ENCODE measurements at places on chromosomes 6 and 20.

GRCh38 chr6:21604081-21604480, 10.5 kb downstream of the SOX4 start:
- DNase-seq: no peak

- no peak for DNase-seq
Measured at GRCh38 chr6:6460416-6460815, 128.1 kb upstream of the LY86 start.

DNA sequence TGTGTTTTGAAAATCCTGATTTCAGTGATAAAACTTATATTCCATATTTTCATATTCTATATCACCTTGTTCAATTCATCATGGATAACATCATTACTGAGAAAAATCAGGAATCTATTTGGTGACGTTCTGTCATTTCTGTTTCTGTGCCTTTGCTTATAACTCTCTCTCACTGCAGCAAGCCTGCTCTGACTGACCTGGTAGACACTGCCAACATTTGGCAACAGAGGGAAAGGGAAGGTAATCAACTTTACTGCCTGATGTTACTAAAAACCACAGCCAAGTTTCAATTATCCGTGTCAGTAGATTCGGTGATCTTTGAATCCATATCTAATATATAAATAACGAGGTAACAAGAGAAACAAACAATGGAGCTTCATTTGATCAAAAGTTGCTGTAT, 501.9 kb downstream of the LMBRD1 start:
- no peak for DNase-seq

GRCh38 chr20:5882166-5882565, 68.2 kb downstream of the TRMT6 start:
- DNase-seq: no peak

GRCh38 chr6:52610011-52610410, 33.2 kb upstream of the TRAM2 start:
- DNase-seq: no peak

DNA sequence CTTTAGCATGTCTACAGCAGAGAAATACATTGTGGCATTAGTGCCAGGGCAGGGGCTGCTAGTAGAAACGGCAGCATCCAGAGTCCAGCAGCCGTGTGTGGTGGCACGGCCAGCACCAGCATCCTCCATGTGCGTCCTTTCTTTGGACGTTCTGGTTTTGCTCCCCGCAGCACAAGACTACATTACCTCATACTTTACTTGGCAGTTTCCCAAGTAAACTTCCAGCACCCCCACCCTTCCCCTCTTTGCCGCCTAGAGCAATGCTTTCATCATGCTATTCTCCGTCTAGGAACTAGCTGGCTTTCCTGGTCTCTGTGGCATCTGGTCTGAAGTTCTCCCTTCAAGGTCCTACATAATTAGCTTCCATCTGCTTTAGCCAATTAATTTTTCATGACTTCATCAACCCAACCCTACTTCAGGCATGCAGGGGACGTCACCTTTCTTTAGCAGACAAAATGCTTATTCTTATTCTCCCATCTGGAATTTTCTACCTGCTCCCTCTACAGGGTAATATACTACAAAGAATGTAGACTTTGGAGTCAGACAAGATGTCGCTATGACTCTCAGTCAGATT, 67.6 kb downstream of the BLOC1S5 start:
- no peak for DNase-seq

DNA sequence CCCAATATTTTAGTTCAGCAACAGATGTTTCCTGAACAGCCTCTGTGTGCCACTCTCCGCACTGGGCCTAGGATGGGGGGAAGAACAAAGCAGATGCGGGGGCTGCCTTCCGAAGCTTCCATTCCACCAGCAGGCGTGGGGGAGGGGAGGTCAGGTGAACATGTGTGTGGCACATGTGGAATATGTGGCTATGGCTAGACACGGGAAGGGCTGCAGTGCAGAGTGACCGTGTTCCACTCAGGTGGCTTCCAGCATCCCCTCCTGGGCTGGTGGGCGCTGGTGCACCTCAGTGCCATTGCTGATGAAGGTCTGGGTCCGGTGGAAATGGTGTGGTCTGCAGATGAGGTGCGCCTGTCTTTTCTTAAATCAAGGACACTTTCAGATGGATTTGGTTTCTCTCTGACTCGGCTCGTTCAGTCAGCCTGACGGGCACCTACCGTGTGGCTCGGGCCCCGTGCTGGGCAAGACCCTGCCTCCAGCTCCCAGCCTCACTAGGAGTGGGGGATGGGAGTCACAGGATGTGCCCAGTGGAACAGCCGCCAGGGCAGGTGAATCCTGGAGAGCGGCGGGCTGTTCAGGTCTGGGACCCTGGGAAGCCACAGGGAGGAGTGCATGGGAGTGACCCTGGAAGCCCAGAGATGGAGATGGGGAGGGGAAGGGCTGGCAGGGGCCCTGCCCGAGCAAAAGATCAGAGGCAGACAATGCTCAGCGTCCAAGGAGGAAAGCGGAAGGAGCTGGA, 111.0 kb downstream of the SYCP2 start:
- no peak for DNase-seq

DNA sequence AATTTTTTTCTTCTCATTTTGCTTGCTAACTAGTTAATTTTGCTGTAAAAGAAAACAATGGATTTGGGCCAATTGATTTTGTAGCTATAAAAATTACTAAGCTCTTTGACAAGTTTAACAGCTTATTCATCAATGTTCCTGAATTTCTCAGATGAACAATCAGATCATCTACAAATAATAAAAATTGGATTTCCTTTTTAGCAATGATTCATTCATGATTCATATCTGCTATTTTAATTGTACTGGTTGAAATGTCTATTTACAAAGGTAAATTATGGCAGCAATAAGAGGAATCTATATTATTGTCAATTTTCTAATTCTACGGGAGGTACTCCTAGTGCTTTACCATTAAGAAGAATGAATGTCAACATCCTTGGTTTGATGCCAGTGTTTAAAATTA, 178.8 kb upstream of the BTBD3 start:
- DNase-seq: no peak

DNA sequence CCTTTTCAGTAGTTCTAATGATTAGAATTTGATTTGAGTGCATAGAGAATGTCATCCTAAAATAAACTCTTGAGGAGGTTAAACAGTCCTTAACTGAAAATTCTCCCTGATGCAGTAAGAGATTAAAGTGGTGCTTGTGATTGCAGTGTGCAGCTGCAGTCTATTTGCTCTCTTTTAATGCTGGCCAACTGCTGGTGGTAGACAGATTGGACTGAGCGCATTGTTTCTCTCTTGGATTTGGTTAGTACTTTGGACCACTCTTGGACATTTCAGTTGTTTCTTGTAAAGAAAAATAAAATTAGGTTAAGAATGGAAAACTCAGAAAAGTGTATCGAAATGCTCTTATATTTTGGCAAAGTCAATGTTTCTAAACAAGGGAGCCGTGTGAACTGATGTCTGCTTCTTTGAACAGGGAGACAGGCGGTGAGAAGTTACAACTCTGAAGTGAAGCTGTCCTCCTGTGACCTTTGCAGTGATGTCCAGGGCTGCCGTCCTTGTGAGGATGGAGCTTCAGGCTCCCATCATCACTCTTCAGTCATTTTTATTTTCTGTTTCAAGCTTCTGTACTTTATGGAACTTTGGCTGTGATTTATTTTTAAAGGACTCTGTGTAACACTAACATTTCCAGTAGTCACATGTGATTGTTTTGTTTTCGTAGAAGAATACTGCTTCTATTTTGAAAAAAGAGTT, 127.2 kb downstream of the CD109 start:
- no peak for DNase-seq

DNA sequence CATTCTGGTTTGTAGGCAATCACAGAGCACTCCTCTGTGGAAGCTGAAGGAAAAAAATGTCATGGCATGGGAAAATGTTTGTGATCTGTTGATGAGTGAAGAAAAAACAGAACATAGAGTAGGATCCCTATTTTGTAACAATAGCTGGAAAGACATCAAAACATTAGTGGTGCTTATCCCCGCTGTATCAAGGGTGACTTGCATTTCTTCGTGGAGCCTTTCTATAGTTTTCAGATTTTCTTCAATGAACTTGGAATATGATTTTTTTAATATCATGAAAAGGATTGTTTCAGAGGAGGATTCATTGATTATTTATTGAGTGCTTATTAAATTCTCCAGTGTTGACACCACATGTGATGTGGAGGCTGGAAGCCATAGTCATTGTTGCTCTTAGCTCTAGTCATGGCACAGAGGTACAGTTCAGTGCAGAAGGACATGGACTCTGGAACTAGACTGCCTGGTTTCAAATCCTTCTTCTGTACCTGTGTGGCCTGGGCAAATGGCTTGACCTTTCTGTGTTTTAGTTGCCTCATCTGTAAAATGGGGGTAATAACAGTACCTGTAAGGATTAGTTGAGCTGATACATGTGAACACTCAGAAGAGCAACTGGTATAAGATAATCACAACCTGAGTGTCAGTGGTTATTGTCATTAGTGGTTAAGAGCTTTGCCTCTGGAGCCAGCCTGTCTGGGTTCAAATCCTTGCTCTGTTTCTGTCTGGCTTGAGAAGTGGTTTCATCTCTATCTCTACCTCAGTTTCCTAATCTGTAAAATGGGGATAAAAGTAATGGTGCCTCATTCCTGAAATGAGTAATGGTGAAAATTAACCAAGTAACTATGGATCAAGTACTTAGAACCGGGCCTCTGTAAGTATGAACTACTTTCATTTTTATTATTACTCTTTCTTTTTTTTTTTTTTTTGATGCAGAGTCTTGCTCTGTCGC, 14.7 kb upstream of the CDKN1A start:
- DNase-seq: no peak

DNA sequence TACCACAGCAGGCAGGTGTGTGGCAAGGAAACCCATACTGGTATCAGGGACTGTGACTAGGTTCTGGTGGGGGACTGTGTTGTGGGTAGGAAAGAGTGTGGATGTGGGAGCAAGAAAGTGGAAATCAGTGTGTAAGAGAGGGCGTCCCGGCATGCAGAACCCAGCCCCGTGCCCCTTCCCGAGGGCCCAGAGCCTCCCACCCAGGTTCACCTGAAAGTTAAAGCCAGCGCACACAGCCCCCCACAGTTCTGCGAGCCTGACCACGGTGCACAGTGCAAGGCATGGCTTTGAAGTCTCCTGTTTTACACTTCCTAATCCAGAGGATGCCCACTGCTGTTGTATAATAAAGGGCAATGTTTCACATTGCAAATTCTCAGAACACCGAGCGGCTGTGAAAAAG, 22.7 kb downstream of the MAFB start:
- no peak for DNase-seq

DNA sequence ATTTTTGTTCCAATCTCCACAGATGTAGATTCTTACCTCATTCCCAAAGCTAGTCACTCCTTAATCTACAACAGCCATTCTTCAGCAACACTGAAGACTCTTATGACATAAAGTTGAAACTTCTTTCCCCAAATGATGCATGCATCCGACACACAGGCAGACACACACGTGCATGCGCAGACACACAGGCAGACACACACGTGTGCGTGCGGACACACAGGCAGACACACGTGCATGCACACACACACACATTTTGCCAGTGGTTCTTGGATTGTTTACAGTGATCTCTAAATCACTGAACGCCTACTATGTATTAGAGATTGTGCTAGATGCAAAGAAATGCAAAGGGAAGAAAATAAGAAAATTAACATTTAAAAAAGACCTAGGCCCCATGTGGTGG, 9.0 kb upstream of the TRPC4AP start:
- DNase-seq: no peak

GRCh38 chr6:42374018-42374669, 77.6 kb downstream of the TRERF1 start:
- no peak for DNase-seq

- DNase-seq: no peak
Measured at GRCh38 chr6:13395272-13396237, 67.2 kb upstream of the TBC1D7 start.

DNA sequence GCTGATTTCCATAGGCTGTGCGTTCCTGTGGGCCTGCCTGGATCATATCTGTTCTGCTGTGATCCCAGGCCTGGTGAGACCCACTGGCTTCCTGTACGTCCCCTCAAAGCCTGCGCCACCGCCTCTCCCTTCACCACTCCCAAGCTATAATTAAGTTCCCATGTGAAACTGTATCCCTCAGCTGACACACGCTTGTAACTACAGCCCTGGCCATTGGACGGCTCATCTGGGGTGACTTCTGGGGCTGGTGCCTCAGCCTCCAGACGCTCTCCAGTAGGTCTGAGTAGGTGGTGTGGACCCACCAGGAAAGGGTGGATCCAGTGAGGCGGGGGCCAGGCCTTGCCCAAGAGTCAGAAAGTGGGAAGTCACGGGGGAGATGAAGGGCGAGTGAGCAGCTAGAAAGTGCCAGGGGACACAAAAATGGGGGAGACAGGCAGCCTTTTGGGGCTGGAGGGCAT, 21.0 kb downstream of the PPARD start:
- no peak for DNase-seq

Data from stimulated activated CD4-positive, alpha-beta T cell treated with anti-CD3 and anti-CD28 coated beads, Interleukin-2, amount 100 ng/mL, for 24 hours (primary cell).